ENCODE measurements at places on chromosomes 7 and 10.
A peak's percentile ranks its signal among the peaks of the same experiment; 100 is the strongest.

GRCh38 chr7:129469930-129470329 lies 32.4 kb upstream of the SMKR1 start:
- no peak for DNase-seq

DNA sequence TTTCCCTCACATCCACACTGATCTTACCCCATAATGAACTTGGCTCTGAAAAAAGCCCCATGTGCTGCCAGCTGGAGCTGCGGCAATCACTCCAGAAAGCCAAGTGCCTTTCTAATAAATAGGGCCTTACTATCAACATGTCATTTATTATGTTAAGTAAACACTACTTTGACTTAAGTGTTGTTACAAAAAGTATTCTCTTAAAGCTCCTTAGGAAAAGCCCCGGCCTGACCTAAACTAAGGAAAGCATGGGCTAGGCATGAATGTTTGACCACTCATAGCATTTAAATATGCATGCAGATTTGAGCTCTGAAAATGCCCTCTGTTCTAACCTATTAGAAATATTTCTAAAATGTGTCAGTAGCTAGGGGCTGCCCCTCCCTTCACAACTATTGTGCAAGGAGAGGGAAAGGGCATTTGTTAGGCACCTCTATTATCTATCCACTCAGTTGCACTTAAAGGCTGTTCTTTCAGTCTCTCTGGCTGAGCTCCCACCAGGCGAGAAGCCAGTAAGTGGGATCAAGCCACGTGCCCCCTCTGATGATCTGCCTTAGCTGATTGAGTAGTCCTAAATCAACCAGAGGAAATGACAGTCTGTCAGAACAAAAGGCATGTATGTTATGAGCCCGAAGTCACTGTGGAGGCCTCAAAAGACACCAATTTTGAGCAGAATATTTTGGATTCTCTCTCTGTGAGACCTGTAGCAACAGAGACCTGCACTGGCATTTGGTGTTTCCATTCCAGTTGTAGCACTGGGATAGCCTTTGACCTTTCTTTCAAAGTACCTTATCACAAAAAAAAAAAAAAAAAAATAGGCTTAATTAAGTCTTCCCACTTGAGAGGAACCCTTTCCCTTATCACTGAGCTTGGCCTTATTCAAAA lies 77.1 kb downstream of the ITGB8 start:
- DNase-seq = no peak

DNA sequence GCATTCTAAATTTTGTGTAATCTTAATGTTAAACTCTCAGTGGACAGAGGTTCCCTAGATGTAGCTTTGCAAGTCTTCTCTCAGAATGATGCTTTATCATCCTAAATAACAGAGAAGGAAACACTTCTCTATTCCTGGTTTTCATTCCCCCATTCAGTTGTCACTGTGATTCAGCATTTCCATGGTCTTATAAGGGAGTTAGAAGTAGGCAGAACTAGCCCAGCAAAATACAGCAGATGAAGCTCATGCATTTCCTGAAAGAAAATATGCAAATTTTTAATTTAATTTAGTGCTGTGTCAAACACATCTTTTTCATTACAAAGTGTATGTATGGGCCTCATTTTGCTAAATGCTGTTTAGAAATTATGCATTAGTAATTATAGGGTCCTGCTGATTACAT lies 70.1 kb downstream of the ITPRID1 start:
- DNase-seq = no peak

DNA sequence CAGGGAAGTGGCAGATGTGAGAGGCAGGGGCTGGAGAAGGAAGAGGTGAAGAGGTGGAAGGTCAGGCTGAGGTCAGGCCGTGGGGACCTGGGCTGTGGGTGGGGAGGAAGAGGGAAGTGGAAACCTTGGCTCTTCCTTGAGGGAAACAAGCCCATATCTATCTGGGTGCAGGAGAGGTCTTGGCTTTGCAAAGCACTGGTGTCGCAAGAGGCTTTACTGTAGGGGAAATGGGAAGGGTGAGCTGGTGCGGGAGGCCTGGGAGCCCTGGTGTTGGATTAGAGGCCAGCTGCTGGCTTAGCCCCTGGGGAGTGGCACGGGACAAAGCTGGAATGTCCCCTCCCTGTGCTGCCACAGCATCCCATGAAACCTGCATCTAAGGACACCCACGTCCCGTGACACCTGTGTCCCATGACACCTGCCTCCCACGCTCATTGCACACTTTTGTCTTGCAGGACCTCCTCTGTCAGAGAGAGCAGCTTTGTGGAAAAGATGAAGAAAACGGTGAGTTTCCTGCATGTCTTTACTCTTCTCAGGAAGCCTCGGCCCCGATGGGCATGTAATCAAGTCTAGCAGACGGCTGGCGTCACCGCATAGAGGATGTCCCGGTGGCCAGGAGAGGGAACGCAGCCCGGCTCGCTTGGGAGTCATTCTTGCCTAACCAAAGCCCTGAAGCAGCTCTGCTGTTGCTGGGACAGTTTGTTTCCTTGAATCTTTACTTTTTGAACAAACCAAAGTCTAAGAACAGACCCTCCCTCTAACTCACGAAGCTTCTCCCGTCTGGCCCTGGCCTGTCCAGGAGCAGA lies 22.2 kb downstream of the TMEM120A start:
- no peak for DNase-seq

GRCh38 chr10:117462816-117463544 lies 79.6 kb upstream of the EMX2 start:
- DNase-seq = no peak

- DNase-seq = no peak
Measured at GRCh38 chr7:117963264-117964197, 90.3 kb upstream of the CTTNBP2 start.

GRCh38 chr7:45659496-45660139 lies 85.5 kb downstream of the ADCY1 start:
- no peak for DNase-seq

- peak; percentile 18 for DNase-seq
Measured at GRCh38 chr7:151840088-151840910, 36.6 kb downstream of the PRKAG2 start.

DNA sequence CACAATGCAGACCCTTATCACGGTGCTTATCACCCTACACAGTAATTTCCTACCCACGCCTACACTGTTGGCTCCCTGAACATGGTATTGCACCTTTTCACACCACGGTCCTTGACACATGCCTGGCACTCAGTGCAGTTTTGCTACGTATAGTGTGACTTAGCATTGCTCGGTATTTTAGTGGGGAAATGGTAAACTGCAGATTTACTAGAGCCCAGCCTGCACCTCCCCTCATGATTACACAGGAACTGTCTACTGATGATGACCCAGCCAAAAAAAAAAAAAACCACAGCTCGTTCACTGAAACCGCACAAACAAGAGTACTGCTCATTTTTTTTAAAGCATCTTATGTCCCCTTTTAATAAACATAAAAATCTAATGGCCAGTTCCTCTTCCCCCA lies 124.2 kb upstream of the ZNF746 start:
- peak; percentile 89 for DNase-seq
